Nucleus accumbens (tissue), 56 donors: ENCODE measurements at places on chromosomes 2 and 18.

- DNase-seq: no peak
Observed at GRCh38 chr2:53559302-53559966, 208.2 kb upstream of the CHAC2 start.

DNA sequence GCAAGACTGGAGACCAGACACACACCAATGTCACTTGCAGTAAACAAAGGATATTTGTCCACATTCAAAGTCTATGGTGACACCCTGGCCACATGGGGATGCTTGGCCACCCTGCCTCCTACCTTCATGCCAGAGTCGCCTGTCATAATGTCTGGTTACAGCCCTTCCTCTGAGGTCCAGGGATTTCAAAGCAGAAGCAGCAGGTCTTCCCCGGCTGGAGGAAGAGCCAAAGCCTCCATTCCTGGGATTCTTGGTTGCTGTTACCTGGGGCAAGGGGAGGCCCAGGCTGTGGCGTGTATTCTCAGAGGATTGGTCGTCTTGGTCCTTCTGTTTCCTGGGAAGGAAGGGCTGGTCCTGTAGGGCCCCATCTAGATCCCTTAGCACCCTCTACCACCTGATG is 2.3 kb upstream of the ALPP start:
- no peak for DNase-seq

DNA sequence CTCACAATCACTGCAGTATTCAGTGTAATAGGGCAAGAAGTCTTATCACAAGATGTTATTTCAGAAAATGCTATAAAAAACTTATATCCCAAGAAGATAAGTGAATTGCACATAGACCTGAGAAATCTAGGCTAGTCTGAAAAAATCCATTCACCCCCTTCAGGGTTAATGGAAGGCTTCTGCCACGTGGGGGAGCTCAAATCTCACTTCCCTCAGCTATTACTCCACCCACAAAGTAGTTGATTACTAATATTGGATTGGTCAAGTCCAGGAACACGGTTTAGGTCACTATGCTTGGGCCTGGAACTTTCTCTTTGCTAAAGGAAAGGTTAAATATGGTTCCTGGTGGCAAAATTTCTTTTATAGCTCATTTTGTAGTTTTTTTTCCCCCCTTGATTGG is 51.2 kb upstream of the ADAM23 start:
- DNase-seq: no peak

GRCh38 chr18:75879196-75879595 is 451.7 kb upstream of the SMIM21 start:
- no peak for DNase-seq

DNA sequence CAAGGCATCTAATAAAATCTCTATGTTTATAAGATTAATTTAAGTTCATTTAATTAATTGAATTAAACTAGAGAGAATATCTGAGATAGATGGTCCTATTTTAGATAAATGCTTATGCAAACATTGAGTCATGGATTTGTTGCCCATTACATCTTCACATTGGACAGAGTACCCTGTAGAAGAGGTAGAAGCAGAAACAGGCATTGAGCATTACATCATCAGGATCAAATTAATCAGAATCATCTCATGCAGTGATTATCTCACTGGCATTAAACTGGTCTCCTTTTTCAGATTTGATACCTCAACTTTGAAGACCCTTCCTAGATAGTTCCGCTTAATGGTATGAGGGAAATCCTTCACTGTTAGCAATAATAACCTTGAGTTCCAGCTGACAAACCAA is 469.6 kb upstream of the VRK2 start:
- no peak for DNase-seq

GRCh38 chr18:1604751-1605150 is 700.1 kb downstream of the ADCYAP1 start:
- no peak for DNase-seq

GRCh38 chr2:100212850-100213249 is 70.5 kb upstream of the AFF3 start:
- no peak for DNase-seq

DNA sequence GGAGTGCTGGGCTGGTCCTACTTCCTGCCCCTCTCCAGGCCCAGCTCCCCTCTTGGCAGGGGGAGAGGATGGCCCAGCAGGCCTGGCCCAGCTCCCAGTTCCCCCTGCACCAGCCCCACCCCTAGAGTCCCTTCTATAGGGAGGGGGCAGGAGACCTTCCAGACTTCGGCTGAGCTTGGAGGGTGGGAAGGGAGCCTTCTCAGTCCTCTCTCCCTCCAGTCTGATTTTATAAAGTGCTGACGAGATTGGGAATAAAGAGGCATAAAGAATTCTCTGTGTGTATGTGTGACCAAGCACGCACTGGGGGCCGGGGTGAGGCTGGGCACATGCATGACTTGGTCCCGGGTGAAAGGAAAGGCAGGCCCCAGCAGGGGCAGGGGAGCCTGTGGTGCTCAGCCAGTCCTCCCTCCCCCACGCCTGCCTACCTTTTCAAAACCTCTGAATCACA is 5.1 kb downstream of the CHPF start:
- no peak for DNase-seq

DNA sequence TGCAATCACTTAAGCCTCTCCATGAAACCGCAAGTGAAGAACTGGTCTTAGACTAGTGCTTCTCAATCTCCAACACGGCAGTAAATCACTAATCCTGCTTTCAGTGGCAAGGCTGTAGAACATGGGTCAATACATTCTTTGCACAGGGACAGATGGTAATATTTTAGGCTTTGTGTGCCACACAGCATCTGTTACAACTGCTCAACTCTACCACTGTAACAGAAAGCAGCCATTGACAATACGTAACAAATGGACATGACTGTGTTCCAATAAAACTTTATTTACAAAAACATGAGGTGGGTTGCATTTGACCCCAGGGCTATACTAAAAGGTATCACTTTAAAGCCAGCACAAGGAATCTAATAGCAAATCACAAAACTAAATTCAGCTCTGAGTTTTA is 51.1 kb downstream of the RNF152 start:
- DNase-seq: no peak

DNA sequence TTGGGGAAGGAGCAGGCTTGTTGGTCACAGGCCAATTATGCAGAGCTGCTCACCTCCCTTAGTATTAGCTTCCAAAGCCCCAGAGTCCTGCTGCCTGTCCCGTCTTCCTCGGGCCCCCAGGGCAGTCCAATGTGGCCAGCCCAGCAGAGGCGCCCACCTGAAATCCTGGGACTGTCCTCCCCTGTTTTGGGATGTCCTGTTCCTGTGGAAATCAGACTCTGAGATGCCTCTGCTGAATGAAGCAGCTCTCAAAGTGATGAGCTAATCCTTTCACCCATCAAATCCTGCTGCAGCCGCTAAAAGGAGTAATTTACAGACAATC is 105.3 kb downstream of the CABLES1 start:
- DNase-seq: no peak

- no peak for DNase-seq
Observed at GRCh38 chr2:110157153-110157793, 41.7 kb upstream of the MALL start.

DNA sequence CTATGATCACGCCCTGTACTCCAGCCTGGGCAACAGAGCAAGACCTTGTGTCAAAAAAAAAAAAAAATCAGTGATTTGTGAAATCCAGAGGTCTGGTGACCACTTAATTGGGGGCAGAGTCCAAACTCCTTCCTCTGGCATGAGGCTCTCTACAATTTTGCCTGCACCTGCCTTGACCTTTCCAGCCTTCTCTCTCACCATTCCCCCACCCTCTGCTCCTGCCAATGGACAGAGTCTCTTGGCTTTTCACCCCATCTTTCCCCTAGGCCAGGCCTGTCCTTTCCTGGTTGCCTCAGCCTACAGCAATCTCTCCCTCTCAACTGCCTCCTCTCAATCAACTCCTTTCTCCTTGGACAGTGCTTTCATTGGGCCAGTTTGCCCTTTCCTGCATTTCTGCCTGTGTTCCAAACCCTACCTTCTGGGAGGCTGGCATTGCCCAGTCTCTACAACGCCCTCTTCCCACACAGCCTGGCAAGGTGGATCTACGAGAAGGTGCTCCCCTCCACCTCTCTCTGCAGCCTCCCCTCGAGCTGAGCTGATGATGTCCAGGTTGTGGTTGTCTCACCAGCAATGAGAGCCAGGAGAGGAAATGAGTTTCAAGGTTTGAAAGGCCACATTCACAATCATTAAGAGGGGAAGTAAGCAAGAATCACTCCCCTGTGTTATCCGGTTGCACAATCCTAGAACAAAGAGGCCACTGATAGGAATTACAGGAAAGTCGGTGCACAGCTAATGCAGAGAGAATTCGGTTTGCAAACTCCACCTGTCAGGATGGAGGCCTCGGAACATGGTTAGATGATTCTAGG is 39.5 kb upstream of the NPAS2 start:
- DNase-seq: no peak

GRCh38 chr2:159185401-159186130 is 100.9 kb downstream of the WDSUB1 start:
- DNase-seq: no peak

GRCh38 chr2:65252640-65253039 is 25.0 kb downstream of the ACTR2 start:
- no peak for DNase-seq

DNA sequence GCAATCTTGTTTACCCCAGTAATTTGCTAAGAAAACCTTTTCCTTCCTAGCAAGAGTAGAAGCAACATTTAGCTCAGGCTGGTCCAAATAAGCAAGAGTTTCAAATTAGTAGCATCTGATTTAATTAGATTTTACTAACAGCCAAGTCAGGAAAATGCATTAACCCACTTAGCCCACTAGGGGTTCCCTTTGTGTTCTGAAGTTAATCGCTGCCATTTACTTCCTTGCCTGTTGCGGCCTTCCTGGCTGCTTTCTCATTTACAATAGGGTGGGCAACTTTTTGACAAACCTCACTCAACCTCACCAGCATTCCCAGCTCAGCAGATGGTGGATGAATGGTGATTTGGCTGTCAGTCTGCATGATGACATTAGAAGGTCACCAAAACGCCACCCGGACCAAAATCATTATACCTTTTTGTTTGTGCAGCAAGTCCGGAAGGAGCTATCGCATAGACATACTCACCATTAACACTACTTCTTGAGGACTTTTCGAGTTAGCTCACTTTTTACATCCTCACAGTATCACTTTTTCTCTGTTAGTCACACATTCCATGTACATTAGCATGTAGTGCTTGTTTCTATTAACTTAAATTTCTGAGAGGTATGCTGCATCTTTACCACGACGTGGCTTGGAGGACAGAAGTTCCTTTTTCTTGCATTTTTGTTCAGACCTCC is 101.5 kb upstream of the SETBP1 start:
- DNase-seq: no peak

GRCh38 chr2:59046401-59047372 is 805.6 kb upstream of the FANCL start:
- DNase-seq: no peak

DNA sequence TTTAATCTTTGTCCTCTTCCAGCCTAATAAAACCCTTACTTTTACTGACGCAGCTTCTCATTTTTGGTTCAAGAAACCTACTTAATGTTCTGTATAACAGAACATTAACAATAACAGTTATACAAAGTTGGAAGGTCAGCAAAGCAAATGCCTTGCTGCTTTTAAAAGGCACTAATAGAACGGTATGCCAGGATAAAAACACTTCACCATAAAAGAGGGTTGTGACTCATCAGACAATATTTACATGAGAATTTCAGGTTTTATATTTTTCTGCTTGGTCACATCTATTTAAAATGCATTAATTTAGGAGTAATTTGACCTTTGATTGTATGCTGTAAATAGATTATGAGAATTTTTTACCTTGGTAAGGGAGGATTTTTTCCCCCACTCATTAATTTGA is 3.0 kb downstream of the KLHL41 start:
- no peak for DNase-seq

- no peak for DNase-seq
Observed at GRCh38 chr2:68359889-68360288, 5.2 kb upstream of the PLEK start.

- DNase-seq: no peak
Observed at GRCh38 chr2:237453671-237454070, 33.4 kb upstream of the MLPH start.

GRCh38 chr2:111659361-111660333 is 224.3 kb downstream of the ANAPC1 start:
- DNase-seq: no peak

- no peak for DNase-seq
Observed at GRCh38 chr18:64407606-64408005, 258.7 kb upstream of the LINC00305 start.

GRCh38 chr2:180604077-180604476 is 376.3 kb upstream of the UBE2E3 start:
- DNase-seq: no peak

DNA sequence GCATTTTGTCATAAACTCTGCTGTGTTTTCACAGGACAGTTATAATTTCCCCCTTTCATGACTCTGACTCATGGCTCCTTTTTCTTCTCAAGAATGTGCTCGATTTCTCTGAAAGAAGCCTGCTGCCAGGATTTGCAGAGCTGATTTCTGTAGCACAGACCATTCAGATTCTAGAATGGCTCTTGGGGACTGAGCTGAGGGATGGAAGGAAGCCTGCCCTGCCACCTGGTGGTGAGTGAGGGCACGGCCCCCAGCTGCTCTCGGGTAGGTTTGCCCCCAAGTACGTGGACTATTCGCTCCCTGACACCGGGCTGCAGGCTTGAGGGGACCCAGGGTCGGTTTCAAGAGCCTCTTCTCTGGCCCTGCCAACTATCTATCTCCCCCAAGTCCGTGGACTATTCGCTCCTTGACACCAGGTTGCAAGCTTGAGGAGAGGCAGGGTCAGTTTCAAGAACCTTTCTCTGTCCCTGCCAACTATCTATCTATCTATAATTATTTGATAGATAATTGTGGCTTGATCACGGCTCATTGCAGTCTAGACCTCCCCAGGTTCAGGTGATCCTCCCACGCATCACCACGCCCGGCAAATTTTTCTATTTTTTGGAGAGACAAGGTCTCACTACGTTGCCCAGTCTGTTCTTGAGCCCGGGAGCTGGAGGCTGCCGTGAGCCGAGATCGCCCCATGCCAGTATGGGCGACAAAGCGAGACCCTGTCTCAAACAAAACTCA is 1.4 kb upstream of the SMYD5 start:
- DNase-seq: peak; percentile 33

- DNase-seq: no peak
Observed at GRCh38 chr2:217612920-217613319, 389.9 kb downstream of the TNS1 start.

DNA sequence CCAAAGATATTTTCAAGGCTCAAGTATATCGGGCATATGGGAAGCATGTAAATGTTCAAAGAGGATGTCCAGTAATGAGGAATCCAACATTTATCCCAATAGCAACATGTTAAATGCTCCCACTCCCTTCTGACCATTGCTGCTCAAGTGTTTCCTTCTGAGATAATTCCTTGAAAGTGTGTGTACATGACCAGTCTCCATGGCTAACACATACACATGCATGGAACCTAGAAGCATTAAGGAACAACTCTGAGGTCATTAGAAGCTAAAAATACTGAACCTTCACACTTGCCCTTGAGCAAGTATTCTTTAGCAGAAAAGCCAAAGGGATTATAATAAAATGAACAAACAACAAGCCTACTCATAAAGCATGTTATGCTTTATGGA is 433.8 kb upstream of the TCF4 start:
- no peak for DNase-seq

DNA sequence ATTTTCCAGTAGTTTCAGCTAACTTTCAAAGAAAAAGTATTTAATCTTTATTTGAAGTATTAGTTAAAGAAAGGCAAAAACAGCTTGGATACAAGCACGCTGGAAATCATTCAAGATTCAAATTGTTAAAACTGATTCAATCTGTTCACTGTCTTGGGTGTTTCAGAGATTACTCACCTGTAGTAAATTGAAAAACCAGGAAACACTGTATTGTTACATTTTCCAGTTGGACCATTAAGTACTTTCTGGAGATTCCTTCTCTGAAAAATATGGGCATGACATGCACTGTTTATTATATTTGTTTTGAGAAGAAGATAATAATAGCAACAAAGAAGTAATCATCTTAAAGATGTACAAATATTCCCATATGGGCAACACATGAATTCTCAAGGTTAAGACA is 196.1 kb downstream of the UBE2E3 start:
- no peak for DNase-seq
